Stimulated activated CD4-positive, alpha-beta T cell treated with anti-CD3 and anti-CD28 coated beads, Interleukin-4, amount 100 ng/mL, for 4 hours (primary cell): ENCODE measurements at places on chromosomes 13 and 19.

DNA sequence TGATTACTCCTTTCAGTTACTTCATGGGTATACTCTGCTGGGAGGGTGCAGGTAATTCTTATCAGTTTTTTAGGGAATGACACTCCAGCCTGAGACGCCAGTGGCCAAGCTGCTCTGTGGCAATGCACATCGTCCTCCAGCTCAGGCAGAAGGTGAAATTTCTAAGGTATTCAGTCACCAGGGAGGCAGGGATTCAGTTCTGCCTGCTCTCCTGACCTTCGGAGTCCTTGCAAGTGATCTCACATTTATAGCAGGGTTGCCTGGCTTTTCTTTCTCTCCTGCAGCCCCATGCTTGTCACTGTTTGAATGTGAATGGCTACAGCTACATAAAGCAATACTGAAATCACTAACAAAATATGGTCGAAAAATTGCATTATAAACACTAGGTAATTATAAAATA lies 1447.5 kb downstream of the EFNB2 start:
- DNase-seq: no peak

DNA sequence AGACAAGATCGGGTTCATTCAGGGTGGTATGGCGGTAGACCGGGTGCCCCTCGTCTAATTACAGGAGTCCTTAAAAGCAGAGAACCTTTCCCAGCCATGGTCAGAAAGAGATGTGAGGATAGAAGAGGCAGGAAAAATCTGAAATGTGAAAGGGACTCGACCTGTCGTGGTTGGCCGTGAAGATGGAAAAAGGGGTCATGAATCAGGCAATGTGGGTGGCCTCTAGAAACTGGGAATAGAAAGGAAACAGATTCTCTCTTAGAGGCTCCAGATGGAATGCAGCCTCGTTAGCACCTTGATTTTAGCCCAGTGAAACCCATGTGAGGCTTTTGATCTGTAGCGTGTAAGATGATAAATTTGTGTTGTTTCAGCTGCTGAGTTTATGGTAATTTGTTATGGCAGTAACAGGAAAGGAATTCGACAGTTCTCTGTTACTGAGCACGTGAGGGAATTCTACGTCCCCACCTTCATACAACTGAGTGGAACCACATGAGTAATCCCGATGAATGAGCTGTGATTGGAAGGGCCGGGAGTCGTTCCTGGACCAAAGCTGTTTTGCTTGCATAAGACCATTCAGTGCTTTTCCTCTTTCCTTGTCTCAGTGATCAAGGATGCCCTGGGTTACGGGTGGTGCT lies 11.0 kb upstream of the CA11 start:
- no peak for DNase-seq

DNA sequence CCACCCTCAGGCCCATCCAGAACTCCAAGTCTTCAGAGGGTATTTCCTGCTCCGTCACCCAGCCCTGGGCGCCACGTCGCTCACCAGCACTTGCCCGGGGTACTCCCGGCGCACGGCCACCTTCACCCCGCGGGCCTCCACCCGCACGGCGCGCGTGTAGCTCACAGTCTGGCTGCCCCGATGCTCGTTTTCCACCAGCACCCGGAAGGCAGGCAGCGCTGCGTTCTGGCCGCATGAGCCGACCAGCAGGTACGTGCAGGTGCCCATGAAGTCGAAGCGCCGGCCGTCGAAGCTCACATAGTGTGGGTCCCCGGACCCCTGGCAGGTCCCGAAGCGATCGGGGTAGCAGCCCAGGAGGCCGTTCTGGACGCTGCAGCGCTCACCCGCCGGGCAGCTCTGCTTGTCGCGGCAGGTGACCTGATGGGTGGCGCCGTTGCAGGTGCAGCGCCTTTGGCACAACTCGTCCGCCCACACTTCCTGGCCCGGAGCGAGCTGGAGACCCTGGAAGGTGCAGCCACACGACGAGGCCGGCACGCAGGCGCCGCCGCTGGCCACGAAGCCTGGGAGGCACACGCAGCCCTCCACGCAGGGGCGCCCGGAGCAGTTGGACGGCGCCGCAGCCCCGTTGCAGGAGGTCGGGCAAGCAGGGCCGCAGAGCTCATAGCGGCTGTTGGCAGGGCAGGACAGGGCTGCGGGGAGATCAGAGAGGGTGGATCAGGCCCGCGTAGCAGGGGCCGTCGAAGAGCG lies 19.2 kb downstream of the FCGBP start:
- no peak for DNase-seq

DNA sequence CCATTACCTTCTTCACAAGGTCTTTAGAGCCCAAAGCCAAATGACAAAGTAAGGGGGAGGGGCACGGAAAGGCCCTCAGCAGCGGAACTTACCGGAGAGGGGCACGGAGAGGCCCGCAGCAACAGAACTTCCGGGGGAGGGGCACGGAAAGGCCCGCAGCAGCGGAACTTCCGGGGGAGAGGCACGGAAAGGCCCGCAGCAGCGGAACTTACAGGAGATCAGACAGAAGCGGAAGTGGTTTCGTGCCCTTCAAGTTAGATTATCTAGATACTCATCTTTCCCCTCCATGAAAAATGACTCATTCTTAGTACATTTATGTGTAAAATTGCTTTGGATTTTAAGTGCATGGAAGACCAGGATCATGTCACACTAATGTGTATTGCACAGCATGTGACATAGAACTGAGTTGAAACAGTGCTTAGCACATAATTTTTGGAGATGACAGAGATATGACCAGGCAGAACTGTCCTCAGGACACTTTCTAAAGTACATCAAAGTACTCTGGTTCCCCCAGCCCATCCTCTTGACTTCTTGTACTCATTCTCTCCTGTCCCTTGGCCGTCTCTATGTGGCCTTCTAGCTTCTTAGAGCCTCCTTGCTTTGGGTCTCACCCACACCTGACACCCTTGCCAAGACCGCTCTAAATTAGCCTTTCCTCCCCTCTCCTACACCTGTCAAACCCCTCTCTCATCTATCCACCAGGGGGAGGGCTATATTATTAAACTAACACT lies 25.7 kb upstream of the TPTE2 start:
- DNase-seq: peak; percentile 68

DNA sequence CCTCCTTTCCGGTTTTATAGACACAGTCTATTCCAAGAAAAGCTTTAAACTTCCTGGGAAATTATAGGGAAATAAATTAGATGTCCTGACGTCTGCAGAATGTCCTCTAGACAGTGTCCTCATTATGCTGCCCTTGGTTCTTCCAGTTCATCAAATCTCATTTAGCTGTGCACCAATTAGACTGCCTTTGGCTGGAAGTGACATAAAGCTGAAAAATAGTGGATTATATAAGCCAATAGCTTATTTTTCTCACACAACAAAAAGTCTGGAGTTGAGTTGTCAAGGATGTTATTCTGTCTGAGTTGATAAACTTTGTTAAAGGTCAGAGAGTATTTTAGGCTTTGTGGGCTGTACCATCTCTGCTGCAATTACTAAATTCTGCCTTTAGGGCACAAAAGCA lies 314.8 kb upstream of the TMTC4 start:
- no peak for DNase-seq
